ENCODE measurements at places on chromosomes 11 and 22.
A peak's percentile ranks its signal among the peaks of the same experiment; 100 is the strongest.

GRCh38 chr22:31291481-31292235 lies 630 bp downstream of the PIK3IP1 start:
- DNase-seq: no peak

- no peak for DNase-seq
Observed at GRCh38 chr11:11935536-11935935, 72.9 kb downstream of the DKK3 start.

GRCh38 chr11:31887180-31887579 lies 76.1 kb upstream of the PAX6 start:
- no peak for DNase-seq

DNA sequence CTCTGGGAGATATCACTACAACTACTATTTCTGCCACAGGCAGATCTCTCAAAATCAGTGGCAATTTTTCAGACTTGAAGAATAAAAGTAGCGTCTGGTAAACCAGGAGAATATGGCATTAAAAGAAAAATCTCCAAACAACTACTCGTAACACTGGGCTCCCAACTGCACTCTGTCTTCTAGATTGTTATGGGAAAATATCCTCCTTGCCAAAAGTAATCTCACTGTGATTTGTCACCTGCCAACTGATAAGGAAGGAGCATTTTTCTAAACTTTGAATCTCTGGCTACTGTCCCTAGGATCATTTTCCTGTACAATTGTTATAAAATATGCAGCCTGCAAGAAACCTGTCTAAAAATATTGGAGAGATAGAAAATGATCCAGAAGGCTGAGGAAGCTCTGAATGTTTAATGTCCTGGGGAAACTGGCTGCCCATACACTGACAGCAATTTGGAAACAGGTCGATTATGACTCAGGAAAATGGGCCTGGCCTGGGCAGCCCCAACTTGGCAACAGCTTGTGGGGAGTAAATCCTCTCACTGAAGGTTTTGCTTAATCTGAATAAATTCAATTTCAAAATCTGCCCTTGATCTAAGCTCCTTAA lies 90.5 kb upstream of the DBX1 start:
- DNase-seq: no peak

DNA sequence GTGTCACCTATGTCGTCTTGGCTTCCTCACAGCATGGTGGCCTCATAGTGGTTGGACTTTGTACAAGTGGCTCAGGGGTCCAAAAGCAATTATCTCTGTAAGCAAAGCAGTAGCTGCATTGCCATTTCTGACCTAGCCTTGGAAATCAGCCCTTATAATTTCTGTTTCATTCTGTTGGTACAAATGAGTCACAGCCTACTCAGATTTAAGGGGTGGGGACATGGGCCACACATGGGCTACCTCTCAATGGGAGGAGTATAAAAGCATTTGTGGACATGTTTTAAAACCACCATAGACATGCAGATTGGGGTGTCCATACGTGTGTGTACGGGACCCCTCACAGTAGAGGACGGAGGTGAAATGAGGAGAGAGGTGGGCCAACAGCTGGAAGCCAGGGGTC lies 41.6 kb downstream of the CHRDL2 start:
- DNase-seq: no peak

DNA sequence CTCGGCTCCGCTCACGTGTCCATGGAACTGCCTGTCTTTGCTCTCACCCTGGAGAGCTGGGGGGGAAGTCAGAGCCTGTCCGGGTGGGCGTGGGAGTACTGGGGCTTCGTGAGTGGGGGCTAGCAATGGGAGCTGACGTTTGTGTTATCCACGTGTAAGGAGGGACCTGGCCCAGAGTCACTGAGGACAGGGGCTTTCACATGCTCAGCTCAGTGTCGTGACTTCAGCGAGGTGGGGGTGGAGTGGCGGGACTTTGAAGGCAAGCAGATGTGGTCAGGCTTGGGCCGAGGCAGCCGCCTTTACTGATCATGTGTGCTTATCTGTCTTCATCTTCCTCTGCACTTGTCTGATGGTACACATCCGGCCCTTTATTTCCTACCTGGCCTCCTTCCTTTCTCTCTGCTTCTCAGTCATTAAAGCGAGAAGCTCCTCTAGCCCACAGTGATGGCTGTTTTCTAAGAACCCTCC lies 113.1 kb upstream of the NNMT start:
- DNase-seq: peak; percentile 35

DNA sequence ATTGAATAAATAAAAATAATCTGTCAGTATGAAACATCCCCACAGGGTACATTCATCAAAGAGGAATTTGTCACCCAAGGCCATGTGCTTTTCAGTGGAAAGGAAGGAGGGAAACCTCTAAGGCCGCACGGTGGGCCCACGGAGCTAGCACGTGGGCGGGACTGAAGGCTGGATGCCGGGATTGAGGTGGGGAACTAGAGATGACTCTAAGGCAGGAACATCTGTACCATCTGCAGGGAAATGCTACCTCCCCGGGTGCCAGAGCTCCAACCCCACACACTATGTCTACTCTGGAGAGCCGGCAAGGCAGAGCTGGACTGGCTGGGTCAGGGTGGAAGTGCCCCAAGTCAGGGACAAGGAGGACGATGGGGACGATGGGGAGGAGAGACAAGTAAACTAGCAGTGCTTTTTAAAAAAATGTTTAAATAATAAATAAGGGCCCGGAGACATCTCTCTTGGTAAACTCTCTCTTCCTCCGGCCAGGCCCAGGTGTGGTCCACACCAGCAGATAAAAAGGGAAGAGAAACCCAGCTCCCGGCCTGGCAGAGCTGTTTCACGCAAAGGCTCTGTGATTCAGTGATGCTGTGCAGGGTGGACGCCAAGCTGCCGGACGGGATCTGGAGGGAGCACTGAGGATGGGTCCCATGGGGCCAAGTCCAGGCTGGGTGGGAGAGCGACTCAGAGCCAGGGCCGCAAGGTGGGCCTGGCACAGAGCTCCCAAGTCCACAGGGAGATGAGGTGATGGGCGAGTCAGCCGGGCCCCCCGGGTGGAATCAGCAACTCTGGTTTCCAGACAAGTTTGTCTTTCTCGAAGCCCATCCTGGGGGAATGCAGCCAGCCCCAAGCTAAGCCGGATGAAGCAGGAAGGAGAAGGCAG lies 5.8 kb downstream of the LIF start:
- DNase-seq: no peak

DNA sequence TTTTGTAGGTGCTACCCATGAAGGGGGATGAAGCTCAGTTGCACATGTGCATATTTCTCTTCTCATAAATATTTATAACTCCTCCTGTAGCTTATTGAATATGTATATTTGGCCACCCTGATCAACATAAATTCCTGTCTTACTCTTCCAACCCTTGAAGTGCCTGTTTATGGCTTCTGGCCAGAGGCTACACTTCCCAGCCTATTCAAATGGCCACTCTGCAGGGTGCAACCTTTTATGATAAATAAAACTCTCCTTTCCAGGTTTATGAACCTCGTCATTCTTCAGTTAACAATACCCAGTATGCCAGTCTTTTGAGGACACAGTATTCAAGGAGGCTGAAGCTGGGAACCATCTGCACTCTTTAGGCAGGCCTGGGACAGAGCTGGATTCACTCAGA lies 2.6 kb upstream of the RTL6 start:
- no peak for DNase-seq

DNA sequence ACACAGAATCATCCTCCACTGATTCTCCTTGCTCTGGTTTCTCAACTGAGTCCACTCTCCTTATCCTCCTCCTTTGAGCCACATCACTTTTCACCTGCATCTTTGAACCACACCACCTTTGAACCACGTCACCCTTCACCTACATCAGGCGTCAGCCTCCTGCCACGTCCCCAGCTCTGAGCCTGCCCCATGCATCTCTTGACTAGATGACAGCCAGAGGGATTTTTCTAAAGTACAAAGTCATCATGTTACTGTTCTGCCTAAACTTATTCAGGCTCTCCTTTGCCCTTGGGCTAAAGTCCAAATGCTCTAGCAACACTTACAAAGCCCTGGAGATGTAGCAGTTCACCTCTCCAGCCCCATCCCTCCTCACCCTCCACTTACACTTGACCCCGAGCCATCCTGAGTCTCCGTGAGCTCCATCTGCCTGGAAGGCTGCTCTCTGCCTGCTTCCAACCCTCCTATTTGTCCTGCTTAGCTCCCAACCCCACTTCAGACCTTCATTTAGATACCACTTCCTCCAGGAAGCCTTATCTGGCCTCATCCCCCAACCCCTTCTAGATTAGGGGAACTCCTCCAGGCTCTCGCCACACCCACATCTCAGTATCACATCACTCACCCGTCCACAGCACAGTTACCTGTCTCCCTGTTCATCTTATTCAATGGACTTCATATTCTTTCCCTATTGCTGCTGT lies 3.7 kb upstream of the MS4A10 start:
- DNase-seq: no peak

DNA sequence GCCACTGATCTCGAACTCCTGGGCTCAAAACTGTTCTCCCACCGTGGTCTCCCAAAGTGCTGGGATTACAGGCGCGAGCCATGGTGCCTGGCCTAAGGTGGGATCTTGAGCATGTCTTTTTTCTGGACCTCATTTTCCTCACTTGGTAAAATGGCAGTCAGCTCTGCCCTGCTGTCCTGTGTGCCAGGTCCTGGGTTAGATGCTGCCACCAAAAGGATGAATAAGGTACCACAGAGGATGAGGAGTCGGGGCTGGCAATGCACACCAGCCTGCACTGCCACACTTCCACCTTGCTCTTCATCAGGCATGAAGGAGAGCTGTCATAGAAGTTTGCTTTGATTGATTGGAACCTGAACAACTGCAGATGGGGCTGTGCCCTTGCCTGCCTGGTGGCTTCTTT lies 32.3 kb downstream of the ACO2 start:
- no peak for DNase-seq

DNA sequence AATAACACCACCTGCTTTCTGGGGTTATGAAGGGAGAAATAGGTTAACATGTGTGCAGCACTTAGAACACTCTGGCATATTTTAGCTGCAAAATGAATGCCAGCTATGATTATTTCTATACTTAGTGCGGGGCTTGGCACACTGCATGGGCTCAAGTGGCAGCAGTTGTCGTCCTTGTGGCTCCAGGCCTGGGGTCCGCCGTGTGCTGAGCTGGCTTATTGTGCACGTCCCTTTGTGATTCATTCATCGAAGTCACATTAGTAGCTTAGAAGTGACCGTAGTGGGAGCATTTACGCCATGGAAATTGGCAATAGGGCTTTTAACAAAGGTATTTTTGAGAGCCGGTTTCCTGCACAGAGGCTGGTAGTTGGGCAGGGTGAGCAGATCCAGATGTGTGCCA lies 4.2 kb downstream of the RASD2 start:
- no peak for DNase-seq

GRCh38 chr11:16252373-16252772 lies 104.0 kb downstream of the SOX6 start:
- no peak for DNase-seq

DNA sequence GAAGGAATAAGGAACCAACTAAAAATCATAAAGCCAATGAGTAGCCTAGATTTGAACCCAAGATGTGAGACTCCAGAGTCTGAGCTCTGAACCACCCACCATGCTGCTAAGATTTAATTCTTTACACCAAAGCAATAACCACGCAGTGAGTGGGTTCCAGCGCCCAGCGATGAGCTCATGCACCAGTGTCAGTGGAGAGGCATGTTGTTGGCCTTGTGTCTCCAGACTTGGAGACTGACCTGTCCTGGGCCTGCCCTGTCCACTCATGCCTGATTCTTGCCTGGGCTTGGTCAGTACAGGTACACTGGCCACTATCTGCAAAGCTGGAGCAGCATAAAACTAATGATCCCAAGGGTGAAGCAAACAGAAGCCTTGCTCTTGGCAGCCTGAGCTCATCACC lies 53.9 kb upstream of the TIMP3 start:
- DNase-seq: no peak

- DNase-seq: no peak
Observed at GRCh38 chr22:39475902-39476301, 19.1 kb downstream of the MGAT3 start.

- no peak for DNase-seq
Observed at GRCh38 chr11:9700105-9700801, 36.4 kb downstream of the SWAP70 start.

- DNase-seq: no peak
Observed at GRCh38 chr11:79437278-79437980, 3.4 kb downstream of the TENM4 start.

- DNase-seq: peak; percentile 42
Observed at GRCh38 chr11:125164422-125165110, at the start of gene PKNOX2. Gene PKNOX2 (plus strand): TSS chr11:125164751. CDS start chr11:125351306, 186,555 bp downstream.

- DNase-seq: no peak
Observed at GRCh38 chr11:73872749-73873357, 3.8 kb downstream of the COA4 start.

DNA sequence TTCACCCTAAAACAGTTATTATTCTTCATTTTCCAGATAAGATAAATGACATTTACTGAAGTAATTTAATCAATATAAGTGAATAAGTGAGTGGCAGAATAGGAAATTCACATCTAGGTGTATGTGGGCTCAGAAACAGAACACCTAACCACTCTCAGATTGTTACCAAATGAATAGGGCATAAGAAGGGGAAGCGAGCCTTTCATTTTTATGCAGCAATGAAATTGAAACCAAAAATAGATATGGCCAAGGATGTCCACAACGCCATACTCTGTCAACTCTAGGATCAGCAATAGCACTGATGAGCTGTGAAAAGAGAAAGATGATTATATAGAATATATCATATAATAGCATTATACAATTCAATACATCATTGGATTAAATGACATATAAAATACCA lies 398.1 kb upstream of the API5 start:
- DNase-seq: no peak

GRCh38 chr11:29962243-29962642 lies 54.6 kb downstream of the KCNA4 start:
- DNase-seq: no peak

GRCh38 chr11:112355726-112356125 lies 95.1 kb upstream of the PLET1 start:
- DNase-seq: no peak

DNA sequence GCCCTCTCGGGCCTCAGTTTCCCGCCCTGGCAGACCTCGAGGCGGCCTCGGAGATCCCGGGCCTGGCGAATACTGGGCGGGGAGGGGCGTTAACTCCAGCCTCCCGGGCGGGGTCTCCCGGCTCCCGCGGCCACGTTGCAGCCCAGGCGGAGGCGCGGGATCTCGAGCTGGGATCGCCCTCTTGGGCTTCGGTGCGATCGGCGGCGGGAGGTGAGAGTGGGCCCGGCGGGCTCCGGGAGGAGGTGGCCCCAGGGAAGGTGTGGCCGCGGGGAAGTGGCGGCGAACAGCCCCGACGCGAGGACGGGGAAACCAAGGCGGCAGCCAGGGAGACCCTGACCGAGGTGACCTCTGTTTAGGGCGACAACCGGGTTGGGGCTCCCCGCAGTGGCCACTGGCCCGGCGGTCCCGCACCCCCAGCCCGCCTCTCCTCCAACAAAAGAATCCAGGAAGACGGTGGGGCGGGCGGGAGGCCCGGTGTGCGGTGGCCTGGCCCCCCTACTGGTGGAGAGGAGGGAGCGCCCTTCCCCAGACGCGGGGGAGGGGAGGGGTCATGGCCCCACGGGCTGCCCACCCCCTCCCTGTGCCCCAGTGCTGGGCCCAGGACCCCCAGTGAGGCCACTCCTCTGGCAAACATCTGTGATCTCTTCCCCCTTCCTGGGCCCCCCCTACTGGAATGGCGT lies at the start of gene PHETA2:
Gene PHETA2, plus strand, starts transcription at position 117 of the 680 bp plus-strand sequence. CDS start 3,046 bp downstream, outside the sequence.
- DNase-seq: peak; percentile 27
